WTC11 (cell line): ENCODE measurements at places on chromosomes 12 and 14.

DNA sequence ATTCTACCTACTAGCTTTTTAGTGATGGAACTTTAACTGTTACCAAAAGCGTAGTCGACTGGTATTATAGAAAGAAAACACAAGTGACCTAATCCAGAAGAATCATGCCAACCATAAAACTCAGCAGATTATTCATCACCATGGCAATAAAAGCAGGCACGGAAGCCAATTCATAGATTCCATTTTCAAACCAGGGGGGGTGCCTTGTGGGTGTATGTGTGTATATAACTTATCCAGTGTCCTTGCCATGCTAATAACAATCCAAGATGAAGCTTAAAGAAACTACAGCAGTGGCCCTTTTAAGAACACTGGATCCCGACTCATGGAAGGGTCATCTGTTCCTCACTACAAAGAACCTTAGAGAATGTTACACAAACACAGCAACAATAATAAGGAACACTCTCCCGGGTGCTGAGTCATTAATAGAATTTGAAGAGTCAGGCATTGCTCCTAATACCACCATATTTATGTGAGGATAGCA, 61.0 kb downstream of the EPS8 start:
- no peak for DNase-seq

GRCh38 chr12:64510667-64511066, 58.7 kb downstream of the TBK1 start:
- DNase-seq: no peak

DNA sequence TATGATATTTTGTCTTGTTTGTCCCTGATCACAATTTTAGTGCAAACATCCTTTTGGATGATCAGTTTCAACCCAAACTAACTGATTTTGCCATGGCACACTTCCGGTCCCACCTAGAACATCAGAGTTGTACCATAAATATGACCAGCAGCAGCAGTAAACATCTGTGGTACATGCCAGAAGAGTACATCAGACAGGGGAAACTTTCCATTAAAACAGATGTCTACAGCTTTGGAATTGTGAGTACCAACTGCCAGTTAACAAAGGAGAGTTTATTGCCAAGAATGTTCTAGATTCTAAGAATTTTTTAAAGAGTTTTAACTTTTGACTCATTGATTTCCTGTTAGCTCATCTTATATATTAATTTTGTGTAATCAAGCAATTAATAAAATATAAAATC, 55.4 kb downstream of the IRAK3 start:
- no peak for DNase-seq

DNA sequence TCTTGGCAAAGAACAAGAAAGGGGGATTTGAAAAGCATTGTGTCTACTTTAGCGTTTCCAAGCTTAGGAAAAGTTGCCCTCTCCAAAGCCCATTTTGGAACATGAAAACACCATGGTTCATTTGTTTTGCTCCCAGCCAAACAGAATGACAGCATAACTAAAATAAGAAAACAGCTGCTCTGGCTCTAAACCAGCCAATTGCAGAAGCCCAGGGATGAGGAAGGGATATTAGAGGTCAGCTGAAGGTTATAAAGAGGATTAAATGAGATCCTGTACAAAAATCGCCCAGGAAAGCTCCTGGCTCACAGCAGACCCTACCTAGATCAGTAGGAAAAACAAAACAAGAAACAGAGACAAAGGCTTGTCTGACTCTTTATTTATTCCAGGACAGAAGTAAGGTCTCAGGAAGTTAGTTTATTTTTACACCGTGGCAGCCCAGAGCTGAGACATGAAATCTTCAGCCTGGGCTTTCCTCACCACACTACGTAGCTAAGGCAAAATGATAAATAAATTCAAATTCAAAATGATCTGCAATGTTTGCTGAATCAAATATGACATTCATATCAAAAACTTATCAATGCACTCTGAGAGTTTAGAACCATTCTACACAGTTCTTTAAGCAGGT, 25.9 kb downstream of the SPX start:
- no peak for DNase-seq

DNA sequence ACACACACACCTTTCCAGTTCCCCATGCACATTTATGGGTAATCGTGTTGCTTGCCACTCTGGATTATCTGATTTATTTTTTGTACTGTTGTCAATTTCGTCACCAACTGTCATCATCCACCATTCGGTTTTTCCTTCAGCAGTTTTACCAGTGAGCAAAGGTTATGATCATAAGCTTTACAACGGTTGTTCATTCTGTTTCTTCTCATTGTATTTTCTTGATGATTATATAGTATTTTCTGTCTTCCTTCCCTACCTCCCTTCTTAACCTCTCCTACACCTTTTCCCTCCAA, 680 bp downstream of the NECAP1 start:
- no peak for DNase-seq

GRCh38 chr12:90652280-90652679, 302.7 kb downstream of the CCER1 start:
- no peak for DNase-seq
